ENCODE measurements at places on chromosomes 11 and 22. TPM values are rescaled to one million over a fixed set of nuclear protein-coding genes. Genes with fewer than 3 reads are reported as not detected.

The CNIH2 gene
- total RNA-seq, result 1.0 TPM

DNA sequence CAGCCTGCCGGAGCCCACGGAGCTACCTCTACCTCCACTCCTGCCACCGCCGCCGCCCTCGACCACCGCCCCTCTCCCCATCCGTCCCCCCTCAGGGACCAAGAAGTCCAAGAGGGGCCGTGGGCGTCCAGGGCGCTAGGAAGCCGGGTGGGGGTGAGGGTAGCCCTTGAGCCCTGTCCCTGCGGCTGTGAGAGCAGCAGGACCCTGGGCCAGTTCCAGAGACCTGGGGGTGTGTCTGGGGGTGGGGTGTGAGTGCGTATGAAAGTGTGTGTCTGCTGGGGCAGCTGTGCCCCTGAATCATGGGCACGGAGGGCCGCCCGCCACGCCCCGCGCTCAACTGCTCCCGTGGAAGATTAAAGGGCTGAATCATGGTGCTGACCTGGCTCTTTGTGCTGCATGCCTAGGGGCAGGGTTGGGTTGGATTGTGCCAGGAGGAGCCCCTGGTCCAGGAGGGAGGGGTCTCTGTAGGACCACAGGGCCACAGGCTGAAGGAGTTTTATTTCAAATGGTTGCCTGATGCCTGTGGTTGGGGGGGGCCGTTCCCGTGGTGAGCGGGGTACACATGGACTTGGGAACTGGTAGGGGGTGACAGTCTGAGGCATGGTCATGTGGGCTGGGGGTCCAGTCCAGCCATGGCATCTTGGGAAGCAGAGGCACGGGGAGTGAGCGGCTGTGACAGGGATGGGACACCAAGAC is 2.3 kb downstream of the PTPRCAP start:
- no peak overlapping the region for H3K27ac ChIP-seq
- peaks cover 76% of the 10 kb centered on the region for H3K36me3 ChIP-seq
- no peak for DNase-seq
- H3K27me3 ChIP-seq, result no peaks in the 10 kb centered on the region
- no peak overlapping the region for H3K4me3 ChIP-seq

GRCh38 chr11:68092411-68092810 is 28.8 kb downstream of the CHKA start:
- H3K27me3 ChIP-seq, result no peaks in the 10 kb centered on the region
- H3K4me1 ChIP-seq, result peaks cover 3% of the 10 kb centered on the region
- no peak overlapping the region for H3K27ac ChIP-seq
- H3K36me3 ChIP-seq, result no peaks in the 10 kb centered on the region

DNA sequence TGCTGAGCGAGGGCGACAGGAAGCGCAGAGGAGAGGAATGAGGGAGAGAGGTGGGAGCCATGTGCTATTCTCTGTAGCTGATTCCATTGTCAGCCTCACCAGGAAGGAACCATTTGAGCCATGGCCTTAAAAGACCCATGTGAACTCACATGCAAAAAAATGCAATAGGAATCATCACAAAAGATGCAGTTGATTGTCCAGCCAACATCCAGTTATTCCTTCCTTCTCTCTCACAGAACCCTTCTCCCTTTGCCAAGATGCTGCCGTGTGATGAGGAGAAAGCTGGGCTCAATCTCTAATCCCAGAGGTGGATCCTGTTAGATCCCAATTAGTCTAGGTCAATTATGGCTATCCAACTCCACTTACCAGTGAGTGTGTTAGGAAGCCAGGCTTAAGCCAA is 58.2 kb upstream of the RRAS2 start:
- H3K4me3 ChIP-seq, result no peak overlapping the region
- no peaks in the 10 kb centered on the region for H3K36me3 ChIP-seq
- peaks cover 31% of the 10 kb centered on the region for H3K4me1 ChIP-seq
- peak; percentile 20 for DNase-seq
- no peaks in the 10 kb centered on the region for H3K27me3 ChIP-seq

The ARHGAP8 gene
- total RNA-seq, result 1.1 TPM

The KCNQ1OT1 gene
- 10.8 TPM for total RNA-seq
